ENCODE measurements at places on chromosomes 12 and 14.

DNA sequence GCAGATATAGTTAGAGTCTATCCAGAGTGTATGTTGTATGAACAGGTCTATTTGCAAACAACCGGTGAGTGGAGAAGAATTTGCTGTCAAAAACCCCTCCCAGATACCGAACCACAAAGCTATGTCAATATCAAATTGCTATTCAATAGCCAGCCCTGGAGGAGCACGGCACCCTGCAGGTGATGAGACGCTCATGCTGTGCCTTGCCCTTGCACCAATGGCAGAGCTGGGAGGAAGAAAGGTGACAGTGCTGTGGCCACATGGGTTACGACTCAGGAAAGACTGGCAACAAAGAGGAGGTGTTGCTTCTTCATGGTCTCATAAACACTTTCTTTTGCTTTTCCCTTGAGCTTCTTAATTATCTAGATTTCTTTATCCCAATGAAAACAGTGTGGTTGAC, 55.7 kb downstream of the PAX9 start:
- no peak for DNase-seq

DNA sequence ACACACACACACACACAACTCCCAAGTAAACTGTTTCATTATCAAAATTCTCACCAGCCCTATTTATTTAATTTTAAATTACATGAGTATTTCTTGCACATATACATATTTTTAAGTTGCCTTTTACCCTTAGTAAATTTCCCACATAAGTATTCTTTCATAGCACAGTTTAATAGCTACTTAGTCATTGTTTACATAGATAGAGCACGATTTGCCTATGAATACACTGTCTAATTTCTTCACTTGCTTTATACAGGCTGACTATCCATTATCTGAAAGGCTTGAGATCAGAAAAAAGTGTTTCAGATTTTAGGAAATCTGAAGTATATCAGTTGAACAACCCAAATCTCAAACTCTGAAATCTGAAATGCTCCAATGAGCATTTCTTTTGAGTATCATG, 30.9 kb downstream of the NIN start:
- DNase-seq: no peak

DNA sequence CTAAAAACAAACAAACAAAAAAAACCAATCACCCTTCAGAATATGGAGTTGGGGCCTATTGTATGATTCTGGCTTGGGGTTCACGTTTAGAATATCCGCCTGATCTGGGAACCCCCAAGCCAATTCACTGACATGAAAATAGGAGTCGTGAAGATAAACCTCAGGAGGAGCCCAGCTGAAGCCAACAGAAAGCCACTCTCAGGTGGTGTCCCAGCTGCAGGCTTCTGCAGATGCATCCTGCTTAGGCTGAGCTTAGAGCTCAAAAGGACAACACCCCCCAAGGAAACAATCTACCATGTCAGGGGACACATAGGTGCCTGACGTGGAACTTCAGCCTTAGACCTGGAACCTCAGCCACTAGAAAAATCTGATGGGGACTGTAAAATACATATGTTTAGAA, 51.9 kb downstream of the SYNE3 start:
- no peak for DNase-seq

- no peak for DNase-seq
These were observed 15.7 kb downstream of the ADIPOR2 start for GRCh38 chr12:1706632-1706980.

- DNase-seq: no peak
These were observed 48.2 kb downstream of the SPPL3 start for GRCh38 chr12:120855823-120856588.

Measured in SIG-M5 (cell line).